NCI-H1105 (cell line): ENCODE measurements at places on chromosomes 4 and X.
A peak's percentile ranks its signal among the peaks of the same experiment; 100 is the strongest.

DNA sequence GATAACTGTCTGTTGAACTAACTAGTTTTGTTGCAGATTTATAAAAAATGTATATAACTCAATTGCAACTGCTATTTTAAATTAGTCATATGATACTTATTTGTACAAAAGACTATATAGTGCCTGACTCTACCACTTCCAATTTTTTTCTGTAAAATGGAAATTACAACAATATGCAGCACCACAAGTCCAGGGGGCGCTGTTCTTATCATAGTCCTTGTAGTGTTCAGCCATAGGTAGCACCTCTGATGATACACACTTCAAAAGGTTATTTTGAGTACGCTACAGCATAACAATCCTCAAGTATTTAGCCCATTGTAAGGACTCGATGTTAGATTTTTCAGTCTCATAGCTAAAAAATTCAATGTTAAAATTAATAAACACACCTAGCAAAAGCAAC lies 174.9 kb downstream of the CORIN start:
- no peak for DNase-seq

- DNase-seq: no peak
Observed at GRCh38 chr4:3062471-3062870, 11.9 kb downstream of the HTT-AS start.

- DNase-seq: no peak
Observed at GRCh38 chr4:130203571-130203970, 1107.6 kb downstream of the C4orf33 start.

GRCh38 chrX:95427389-95427788 lies 1257.3 kb upstream of the DIAPH2 start:
- no peak for DNase-seq

- no peak for DNase-seq
Observed at GRCh38 chr4:174582463-174582862, 60.2 kb upstream of the HPGD start.

GRCh38 chr4:162104459-162105124 lies 59.2 kb downstream of the FSTL5 start:
- DNase-seq: no peak

DNA sequence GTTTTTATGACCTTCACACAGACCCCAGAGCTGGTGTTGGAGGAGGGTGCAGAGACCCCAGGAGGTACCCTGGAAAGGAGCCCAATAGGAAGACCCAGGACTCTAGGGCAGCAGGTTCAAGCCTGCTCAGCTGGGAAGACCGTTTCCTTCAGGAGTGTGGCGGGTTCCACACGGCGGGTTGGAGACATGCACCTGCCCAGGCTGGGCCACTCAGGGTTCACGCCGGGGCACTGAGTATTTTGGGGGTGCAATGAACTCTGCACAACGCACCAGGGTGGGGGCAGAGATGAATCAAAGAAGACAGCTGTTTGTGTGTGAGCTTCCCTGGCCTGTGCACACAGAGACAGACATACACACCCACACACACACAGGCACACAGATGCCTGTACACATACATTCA lies 52.5 kb upstream of the PPP2R3B start:
- no peak for DNase-seq

GRCh38 chr4:140757232-140757630 lies 1.0 kb upstream of the TBC1D9 start:
- no peak for DNase-seq

DNA sequence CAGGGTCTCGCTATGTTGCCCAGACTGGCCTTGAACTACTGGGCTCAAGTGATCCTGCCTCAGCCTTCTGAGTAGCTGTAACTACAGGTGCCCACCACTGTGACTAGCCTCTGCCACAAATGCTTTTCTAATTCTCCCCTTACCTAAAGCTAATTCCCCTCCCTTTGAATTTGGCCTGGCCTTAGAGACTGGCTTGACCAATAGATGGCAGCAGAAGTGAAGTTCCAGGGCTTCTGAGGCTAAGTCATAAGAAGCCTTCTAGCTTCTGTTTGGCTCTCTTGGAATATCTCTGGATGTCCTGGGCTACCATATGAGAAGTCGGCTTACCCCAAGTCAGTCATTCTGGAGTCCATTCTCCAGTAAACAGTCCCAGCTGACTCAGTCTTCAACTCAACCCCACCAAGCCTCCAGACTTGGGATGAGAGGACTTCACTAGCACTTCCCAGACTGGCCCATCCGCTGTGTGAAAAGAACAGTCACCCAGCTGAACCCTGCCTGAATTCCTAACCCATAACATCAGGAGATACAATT lies 61.0 kb downstream of the HPRT1 start:
- DNase-seq: peak; percentile 25

GRCh38 chr4:87399148-87399547 lies 8.2 kb upstream of the HSD17B11 start:
- no peak for DNase-seq

GRCh38 chr4:6898763-6899162 lies 10.9 kb upstream of the TBC1D14 start:
- no peak for DNase-seq

- DNase-seq: no peak
Observed at GRCh38 chr4:13525606-13526281, 18.6 kb downstream of the NKX3-2 start.

- DNase-seq: no peak
Observed at GRCh38 chr4:125527681-125528080, 212.9 kb downstream of the FAT4 start.

DNA sequence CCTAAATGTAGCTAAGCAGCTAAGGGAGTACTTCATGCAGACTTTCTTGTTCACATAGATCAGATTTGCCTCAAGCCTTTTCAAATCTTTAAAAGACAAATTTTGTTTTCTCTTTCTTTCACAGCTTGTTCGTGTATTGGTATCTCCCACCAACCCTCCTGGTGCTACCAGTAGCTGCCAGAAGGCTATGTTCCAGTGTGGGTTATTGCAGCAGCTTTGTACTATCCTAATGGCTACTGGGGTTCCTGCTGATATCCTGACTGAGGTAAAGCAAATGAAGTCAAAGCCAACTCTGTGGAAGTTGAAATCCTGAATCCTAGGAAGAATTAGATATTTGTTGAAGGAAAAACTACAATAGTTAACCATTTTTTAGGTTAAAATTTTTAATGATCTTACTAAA lies 62.6 kb downstream of the USO1 start:
- no peak for DNase-seq

DNA sequence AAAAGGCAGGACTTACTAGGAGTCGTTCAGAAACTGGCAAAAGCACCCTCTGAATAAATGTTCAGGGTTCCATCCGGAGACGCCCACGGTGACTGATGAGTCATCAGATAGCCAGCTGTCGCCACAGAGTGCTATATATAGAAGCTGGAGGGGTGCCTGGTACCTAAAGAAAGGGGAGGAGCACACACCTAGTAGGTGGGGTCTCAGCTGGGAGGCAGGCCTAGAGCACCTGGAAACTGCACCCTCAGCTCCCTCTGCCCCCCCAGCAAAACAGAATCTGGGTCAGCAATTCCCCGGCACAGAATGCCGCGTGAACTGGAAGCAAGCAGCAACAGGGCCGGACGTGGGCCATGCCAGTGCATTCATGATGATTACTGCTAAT lies 242.0 kb downstream of the BCOR start:
- DNase-seq: peak; percentile 35

DNA sequence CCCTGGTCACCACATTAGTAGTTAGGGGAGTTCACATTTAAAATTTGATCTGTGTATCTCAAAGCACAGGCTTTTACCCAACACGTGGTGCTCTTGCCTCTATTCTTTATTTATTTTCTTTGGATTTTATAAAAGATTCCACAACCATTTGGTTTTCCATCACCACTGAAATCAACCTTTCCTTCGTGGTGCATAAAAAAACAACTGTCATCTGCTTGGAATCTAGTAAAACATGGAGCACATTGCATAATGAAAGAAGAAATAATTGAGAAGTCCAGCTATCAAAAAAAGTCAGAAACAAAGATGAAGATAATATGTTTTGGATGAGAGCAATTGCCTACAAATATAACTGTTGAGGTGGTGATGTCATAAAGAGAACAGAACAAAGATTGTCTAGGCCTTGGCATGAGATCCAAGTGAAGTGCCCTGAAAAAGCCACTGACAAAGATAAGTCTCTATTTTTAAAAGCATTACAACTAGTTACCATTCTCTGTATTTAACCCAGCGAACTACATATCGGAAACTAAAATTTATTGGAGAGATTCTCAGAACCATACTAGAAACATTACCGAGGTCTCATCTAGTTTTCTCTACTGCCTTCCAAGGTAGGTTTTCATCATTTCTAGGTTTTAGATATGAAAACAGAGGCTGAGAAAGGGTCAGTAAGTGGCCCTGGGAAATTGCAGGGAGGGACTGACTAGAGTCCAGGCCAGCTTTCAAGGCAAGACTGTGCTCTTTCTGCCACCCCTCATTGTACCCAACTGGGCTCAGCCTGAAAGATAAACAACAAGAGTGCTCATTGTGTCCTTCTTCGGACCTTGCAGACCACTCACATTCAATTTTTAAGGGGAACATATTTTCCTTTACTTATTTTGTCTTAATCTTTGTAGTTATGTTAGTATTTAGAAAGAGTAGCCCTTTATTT lies 127.3 kb downstream of the MAD2L1 start:
- DNase-seq: no peak

GRCh38 chr4:116952530-116953136 lies 132.7 kb downstream of the TRAM1L1 start:
- DNase-seq: no peak

GRCh38 chr4:26273616-26273980 lies 47.2 kb upstream of the RBPJ start:
- no peak for DNase-seq

DNA sequence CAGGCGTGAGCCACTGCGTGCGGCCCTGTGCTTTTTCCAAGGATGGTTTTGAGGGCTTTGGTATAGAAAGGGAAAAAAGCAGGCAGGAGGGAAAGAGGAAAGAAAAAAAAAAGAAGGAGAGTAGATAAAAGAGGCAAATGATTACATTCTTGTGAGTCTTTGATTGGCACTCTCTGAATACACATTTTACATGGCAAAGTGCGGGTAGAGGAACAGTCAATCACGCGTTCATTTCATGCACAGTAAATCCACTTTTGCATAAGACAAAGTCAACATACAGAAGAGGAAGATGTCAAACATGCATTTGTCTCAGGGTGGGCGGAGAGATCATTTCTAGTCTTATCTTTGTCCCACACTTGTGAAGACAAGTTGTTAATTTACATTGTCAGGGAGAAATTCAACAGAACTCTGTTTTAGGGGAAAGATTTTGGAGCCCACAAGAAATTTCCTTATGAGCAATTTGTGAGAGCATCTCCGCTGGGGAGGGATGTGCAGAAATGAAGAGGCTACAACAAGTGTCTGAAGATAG lies 183.2 kb downstream of the DHRSX start:
- DNase-seq: no peak

DNA sequence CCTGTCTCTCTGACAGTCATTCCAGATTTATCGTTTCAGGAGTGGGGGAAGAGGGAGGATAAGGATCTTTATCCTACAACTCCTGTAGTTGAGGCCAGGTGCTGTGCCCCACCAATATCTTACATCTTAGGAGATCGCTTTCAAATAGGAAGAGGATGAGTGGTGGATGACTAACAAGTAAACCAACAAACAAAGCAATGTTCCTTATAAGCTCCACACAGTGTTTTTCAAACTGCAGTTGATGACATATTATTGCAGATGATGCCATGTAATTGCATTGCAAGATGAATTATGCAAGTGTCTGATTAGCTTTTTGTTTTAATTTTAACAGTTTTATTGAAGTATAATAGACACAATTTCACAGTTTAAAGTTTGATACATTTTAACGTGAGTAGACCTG lies 35.8 kb upstream of the TMEM164 start:
- DNase-seq: no peak

GRCh38 chr4:177770776-177771175 lies 328.5 kb upstream of the AGA start:
- no peak for DNase-seq

DNA sequence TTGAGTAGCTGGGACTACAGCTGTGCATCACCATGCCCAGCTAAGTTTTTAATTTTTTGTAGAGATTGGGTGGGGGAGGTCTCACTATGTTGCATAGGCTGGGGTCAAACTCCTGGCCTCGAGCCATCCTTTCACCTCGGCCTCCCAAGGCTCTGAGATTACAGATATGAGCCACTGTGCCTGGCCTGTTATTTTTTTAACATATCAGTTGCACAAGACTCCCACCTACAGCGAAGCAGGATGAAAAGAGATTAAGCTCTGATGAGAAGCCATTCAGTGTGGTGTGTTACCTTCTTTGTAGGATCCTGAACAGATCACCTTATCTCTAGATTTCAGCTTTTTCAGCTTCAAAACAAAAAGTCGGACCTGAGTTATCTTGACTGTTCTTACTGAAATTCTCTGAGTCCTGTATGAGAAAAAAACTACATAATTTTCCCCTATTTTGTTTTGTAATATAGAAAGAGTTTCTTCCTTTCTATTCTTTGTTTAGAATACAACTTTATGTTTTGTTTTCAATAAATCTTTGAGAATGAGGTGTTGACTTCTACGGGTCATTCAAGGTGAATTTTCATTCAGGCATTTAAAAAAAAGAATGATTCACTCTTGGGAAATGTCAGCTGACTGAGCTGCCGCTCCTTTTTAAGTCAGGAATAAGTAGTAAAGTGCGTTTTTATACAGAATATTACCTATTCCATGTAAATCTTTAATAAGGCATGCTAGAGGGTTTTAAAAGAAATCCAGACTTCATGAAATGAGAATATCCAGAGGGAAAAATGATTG lies 134.6 kb downstream of the ARSF start:
- DNase-seq: no peak

DNA sequence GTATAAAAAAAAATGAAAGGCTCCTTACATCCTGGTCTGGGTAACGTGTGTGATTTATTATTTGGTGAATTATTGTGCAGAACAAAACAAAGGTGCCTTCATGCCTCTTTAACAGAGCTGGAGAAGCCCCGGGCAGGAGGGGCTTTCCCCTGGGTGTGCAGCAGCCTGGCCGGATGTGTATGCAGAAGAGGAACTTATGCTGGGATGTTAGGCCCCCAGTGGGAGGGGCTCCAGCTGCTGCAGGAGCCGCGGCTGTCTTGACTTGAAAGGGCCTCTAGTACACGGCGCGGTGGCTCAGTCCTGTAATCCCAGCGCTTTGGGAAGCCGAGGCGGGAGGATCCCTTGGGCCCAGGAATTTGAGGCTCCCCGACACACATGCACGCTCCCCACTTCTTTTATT lies 16.0 kb downstream of the CCNQ start:
- no peak for DNase-seq

- no peak for DNase-seq
Observed at GRCh38 chr4:27381815-27382214, 521.2 kb downstream of the STIM2 start.

DNA sequence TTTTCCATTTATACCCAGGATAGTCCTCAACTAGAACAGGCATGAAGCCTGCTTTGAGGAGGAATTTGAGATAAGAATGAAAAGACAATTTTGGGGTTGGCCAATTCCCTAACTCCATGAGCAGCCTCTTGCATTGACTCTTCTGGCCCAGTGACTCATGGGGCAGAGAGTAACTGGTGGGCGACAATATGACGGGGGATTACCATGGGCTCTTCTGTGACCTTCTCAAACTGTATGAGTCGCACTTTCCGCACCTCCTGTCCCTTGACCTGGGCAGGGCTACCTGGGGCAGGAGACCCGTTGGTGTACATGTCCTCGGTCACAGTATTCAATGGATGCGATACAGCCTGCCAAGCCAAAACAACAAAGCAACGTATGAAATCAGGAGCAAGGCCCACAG lies 13.3 kb downstream of the MPP1 start:
- DNase-seq: no peak

- no peak for DNase-seq
Observed at GRCh38 chr4:113981591-113981990, 2.1 kb upstream of the ARSJ start.
